ENCODE measurements at places on chromosomes 5 and 9.

- no peak for DNase-seq
These were observed 92.6 kb upstream of the SARDH start for GRCh38 chr9:133830711-133831110.

- peak; percentile 16 for DNase-seq
These were observed 1.7 kb downstream of the SMIM3 start for GRCh38 chr5:150780187-150780692.

- no peak for DNase-seq
These were observed 4.9 kb upstream of the SCGB3A1 start for GRCh38 chr5:180596115-180596667.

- DNase-seq: no peak
These were observed 126.2 kb upstream of the PLCXD3 start for GRCh38 chr5:41636605-41637004.

DNA sequence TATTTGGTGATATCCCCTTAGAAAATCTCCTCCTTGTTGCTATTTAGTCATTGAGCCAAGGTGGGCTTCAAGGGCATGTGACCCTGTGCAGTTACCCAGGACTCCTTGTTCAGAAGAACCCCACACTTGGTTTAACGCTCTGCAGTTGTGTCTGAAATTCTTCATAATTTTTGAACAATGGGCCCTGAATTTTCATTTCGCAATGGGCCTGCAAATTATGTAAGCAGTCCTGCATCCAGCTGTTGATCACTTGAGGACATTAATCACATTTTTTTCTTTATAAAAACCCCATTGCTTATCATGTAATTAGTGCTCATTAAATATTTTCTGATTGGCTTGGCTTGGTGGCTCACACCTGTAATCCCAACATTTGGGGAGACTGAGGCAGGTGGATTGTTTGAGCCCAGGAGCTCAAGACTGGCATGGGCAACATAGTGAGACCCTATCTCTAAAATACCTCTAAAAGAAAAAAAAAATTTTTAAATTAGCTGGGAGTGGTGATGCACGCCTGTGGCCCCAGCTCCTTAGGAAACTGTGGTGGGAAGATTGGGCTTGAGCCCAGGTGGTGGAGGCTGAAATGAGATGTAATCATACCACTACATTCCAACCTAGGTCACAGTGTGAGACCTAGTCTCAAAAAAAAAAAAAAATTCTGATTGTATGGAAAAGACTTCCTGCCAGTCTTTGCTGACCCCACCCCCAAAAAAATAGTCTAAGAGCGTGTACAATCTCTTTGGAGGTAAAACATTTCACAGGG is 194.2 kb upstream of the HAPLN1 start:
- DNase-seq: no peak

GRCh38 chr9:36862206-36863145 is 171.6 kb downstream of the PAX5 start:
- DNase-seq: no peak

DNA sequence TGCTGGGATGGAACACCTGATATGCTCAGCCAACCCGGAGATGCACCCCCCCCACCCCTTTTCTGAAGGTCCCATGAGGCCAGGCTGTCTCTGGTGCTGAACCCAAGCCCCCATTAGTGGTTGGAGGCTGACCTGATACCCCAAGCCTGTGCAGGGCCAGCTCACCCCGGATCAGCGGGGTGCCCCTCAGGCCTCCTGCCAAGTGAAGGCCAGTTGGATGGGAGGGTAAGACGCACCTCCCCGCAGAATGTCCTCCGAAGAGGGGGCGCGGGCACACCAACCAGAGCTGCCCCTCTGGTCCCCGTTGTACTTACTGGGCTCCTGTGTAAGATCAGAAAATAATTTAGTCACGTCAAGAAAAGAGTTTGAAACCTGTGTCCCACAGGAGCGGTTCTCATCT is 76.8 kb upstream of the OTULINL start:
- no peak for DNase-seq

DNA sequence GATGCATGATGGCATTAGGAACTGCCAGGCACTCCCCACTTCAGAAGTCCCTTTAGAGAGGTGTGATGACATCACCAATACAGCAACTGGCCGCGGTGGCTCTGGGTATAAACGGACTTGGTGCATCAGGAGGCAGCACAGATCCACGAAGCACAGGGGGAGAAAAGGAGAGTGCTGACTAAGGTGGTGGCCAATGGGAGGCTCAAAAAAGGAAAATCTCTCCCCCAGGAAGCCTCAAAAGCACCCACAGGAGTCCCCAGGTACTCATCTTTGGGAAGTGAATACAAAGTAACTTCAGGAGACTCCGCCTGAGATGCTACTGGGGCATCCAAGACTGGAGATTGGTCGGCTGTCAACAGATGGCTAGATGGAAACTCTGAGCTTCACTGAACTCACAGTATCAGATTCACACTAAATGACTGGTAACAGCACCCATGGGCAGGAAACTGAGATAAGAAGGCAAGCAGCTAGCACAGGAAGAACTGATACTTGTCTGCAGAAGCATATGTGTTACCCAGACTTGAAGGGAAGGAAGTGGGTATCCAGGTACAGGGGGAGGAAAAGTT is 7.6 kb downstream of the TTC39B start:
- peak; percentile 62 for DNase-seq

DNA sequence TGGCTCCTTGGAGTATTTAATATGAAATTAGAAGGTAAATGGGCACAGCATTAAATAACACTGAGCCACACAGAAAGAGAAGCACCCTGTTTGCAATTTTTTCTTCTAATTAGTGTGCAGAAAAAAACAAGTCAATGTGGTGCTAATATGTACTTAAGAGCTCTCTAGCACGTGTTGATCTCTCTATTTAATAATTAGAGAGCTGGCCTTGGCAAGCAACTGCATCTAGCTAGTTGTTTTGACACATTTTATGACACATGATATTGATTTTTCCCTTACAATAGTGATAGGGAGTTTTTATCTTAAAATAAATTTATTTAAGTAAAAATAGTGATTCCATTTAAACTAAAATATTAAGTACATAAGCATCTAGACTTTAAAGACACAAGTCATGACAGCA is 54.5 kb upstream of the NUDT12 start:
- no peak for DNase-seq

DNA sequence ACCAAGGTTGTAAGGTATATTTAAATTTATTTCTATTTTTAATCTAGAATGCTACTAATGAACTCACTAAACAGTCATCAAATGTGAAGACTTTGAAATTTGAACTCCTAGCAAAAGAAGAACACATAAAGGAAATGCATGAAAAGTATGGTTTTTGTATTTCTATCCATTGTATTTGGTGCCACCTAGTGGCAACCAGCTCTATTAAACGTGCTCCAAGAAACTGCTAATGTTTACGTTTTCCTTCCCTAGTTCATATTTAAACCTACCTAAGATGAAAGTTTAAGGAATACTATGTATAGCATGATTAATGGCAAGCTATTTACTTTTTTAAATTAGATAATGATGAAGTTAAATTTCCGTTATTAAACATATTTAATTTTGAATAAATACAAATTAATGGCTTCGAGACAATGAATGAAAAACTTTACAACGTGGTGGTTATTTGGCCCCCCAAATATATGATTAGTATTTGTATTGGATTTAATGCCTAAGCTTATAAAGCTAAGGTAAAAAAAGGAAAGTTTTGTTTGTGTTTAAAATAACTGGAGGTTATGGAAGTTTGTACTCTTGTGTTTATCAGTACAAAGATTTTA is 115.9 kb upstream of the SH3GL2 start:
- no peak for DNase-seq

GRCh38 chr5:59186623-59187022 is 603.7 kb downstream of the RAB3C start:
- DNase-seq: no peak

GRCh38 chr5:147309621-147310020 is 74.8 kb downstream of the STK32A start:
- DNase-seq: no peak

GRCh38 chr9:99046542-99047071 is 58.3 kb upstream of the TGFBR1 start:
- DNase-seq: no peak

- peak; percentile 48 for DNase-seq
These were observed 126.7 kb downstream of the PPP2R2B start for GRCh38 chr5:146751781-146752401.

- no peak for DNase-seq
These were observed 560.0 kb downstream of the BRINP1 start for GRCh38 chr9:118809160-118809625.

GRCh38 chr5:143374496-143375217 is 28.8 kb downstream of the NR3C1 start:
- DNase-seq: no peak

DNA sequence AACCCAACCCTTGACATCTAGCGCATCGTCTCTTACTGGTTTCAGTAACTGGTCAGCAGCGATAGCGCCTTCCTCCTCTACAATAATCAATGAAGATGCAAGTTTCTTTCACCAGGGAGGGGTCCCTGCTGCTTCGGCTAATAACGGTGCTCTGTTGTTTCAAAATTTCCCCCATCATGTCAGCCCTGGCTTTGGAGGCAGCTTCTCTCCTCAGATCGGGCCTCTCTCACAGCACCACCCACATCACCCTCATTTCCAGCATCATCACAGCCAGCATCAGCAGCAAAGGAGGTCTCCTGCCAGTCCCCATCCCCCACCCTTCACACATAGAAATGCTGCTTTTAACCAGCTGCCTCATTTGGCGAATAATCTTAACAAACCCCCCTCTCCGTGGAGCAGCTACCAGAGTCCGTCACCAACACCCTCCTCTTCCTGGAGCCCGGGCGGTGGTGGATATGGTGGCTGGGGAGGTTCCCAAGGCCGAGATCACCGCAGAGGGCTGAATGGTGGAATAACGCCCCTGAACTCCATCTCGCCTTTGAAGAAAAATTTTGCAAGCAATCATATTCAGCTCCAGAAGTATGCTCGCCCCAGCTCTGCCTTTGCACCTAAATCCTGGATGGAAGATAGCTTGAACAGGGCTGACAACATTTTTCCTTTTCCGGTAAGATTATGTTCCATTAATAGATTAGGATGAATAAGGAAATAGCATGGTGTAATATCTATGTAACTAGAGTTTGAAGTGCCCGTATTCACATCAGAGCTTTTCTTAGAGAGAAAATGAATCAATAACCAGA is 2.2 kb downstream of the CPEB4 start:
- DNase-seq: no peak

DNA sequence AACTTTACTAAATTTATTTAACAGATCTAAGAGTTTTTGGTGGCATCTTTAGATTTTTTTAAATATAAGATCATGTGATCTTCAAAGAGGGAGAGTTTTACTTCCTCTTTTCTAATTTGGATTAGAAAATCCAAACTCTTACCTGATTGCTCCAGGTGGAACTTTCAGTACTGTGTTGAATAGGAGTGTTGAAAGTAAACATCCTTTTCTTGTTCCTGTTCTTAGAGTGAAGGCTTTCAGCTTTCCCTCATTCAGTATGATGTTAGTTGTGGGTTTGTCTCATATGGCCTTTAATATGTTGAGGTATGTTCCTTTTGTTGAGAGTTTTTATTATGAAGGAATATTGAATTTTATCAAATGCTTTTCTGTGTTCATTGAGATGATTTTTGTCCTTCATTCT is 650.0 kb upstream of the SGCD start:
- no peak for DNase-seq

DNA sequence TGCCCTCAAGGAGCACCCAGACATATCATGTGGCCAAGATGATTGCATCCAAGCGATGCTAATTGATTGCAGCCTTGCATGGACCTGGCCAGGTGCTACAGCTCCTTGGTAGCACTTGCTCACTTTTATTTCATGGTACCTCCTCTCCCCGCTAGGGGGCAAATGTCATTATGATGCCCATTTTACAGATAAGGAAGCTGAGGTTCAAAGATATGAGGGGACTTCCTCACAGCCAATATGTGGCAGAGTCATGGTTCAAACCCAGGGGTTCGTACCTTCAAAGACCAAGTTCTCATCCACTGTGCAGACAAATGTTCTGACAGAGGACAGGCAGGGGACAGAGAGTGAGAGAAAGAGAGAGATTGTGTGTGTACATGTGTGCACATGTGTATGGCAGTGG is 21.9 kb upstream of the KCNMB1 start:
- peak; percentile 26 for DNase-seq

DNA sequence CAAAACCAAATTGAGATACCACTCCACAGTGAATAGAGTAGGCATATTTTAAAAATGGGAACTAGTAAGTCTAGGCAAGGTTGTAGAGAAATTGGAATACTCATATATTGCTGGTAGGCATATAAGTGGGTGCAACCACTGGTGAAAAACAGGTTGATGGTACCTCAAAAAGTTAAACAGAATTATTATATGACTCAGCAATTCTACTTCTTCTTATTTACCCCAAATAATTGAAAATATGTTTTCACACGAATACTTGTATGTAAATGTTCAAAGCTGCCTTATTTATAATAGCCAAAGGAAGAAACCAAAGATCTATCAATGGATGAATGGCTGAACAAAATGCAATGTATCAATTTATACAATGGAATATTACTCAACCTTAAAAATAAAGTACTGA is 79.1 kb downstream of the CDH9 start:
- no peak for DNase-seq

DNA sequence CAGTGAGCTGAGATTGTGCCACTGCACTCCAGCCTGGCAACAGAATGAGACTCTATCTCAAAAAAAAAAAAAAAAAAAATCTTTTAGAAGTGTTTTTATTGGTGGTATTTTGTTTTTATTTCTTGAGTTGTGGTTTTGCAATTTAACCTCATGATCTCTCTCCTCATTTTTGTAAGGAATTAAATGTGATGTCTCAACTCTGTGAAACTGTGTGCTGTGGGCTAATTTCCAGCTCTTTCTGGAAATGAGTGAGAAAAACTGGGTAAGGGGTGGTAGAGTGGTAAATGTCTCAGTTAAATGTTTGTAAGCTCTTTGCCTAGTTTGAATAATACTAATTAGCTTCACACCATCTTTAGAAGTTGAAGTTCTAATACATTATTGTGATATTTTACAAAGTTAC is 29.0 kb downstream of the ACO1 start:
- DNase-seq: no peak

GRCh38 chr5:38413696-38414095 is 142.8 kb downstream of the LIFR start:
- DNase-seq: no peak

DNA sequence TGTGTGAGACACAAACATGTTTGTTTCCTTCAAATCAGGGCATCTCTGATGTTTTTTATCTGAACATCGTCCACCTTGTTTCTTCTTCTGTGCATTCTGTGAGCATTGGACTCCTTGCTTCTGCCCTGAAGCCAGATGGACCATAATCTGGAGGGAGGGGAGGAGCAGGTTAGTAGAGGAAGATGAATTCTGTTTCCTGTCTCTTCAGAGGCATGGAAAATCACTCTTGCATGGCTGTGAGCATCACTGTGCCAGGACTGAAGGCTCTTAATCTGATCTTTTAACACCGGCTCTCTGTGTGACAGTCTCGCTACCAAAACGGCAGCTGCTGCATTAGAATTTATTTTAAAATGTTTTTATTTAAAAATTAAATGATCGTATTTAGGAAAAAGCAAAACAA is 43.3 kb downstream of the TLE4 start:
- DNase-seq: no peak

DNA sequence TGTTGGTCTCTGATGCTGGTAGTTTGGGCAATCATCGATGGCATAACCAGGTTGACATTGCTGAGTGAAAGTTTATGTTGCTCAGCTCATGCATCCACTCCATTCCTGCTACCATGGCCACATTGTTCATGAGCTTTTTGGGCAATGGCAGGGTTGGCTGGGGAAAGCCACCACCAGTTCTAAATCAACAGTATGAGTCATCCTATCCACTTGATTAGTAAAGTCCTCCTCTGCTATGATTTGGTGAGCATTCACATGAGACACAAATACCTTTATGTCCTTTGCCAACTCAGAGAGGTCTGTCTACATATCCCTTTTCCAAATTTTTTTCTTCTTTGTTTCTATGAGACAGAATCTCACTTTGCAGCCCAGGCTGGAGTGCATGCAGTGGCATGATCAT is 129.7 kb upstream of the FBN2 start:
- no peak for DNase-seq
